NCI-H187 (cell line): ENCODE measurements at places on chromosomes 16 and 17.

- DNase-seq, result no peak
Observed at GRCh38 chr17:81477173-81477572, 35.4 kb downstream of the ACTG1 start.

- peak; percentile 67 for DNase-seq
Observed at GRCh38 chr17:37488607-37489196, 989 bp upstream of the DUSP14 start.

GRCh38 chr16:67919622-67920221, 11.9 kb downstream of the CTRL start:
- DNase-seq, result peak; percentile 8

DNA sequence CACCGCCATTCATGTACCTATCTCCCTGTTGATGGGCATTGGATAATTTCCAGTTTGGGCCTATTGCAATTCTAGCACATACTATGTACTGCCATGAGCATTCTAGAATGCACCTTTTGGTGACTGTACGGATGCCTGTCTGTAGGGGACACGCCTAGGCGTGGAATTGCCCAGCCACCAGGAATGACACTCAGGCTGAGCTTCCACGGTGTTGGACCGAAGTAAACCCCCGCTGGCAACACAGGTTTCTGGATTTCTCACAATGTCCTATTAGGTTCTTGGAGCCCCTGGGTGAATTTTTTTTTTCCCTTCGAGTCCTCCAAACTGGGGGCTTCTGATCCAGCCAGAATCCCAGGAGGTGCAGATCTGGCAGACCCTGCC, 146.6 kb downstream of the IRF8 start:
- no peak for DNase-seq

DNA sequence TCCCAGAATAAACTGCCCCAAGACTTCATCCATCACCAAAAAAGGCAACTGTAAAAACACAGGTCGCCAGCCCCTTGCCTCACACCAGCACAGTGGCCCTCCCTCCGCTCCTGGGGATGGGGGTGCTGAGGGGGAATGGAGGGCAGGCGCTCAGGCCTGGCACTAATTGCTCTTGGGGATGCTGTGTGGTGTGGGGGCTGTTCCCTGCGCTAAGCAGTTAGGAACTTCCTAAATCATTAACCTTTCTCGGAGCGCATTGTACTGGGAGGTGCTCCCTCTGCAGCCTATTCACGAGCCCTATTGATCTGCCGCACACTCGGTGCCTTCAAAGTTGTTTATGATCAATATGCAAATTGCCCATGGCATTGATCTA, 199.9 kb downstream of the ZFHX3 start:
- DNase-seq, result no peak

GRCh38 chr16:59088431-59088830, 354.3 kb upstream of the GOT2 start:
- DNase-seq, result no peak

DNA sequence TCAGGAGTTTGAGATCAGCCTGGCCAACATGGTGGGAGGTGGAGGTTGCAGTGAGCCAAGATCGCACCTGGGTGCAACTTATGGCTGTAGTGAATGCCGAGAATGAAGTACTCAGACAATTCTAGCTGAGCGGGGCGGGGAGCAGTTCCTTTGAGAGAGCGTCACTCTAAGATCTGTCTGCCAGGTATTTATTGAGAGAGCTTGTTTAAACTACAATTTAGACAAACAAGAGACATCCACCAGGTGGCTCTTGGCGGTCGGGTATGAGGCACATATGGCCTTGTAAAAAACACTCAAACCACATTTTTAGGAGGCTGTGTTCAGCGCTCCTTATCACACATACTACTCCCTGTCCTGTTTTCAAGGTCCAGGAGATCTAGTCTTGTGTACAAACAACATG, 40.6 kb upstream of the CDH1 start:
- no peak for DNase-seq

- peak; percentile 38 for DNase-seq
Observed at GRCh38 chr16:68275611-68276191, 11.4 kb downstream of the SLC7A6 start.

- no peak for DNase-seq
Observed at GRCh38 chr16:47377154-47377553, 83.7 kb downstream of the ITFG1 start.

- DNase-seq, result no peak
Observed at GRCh38 chr16:75565640-75566039, 539 bp upstream of the GABARAPL2 start.

GRCh38 chr16:14275934-14276333, 204.8 kb downstream of the MRTFB start:
- DNase-seq, result no peak

- no peak for DNase-seq
Observed at GRCh38 chr17:32461853-32462617, 17.7 kb downstream of the PSMD11 start.

- DNase-seq, result no peak
Observed at GRCh38 chr17:66750781-66751543, 84.0 kb upstream of the CACNG5 start.

DNA sequence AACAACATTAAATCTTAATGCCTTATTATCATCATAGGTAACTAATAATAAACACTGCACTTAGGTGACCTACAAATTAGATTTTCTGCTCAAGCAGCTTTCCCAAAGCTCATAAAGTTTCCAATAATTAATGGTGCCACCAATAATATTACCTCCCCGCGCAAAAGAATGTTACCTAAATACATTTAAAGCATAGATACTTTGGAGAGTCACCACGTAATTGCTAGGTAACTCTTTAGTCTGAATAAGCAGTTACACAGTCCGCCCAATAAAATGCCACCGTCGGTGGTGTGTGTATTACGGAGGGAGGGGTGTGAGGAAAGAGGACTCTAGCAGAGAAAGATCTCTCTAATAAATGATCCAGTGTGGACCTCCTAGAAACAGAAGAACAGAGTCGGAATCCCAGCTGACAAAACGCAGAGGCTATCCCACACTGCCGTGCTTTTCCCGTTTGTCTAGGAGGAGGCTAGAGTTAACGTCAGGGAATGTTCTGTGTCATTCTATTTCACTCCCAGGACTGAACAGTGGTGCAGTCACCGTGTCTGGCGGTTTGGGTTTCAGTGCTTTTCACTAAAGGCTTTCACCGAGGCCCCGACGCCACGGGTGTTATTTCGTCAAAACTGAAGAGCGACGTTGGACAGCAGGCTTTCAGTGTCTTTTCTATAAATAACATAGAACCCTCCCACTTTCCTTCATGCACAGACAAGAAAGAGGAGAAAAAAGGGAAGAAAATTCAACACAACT, 630 bp downstream of the RNFT1 start:
- peak; percentile 67 for DNase-seq

- no peak for DNase-seq
Observed at GRCh38 chr17:45660474-45660873, 123.6 kb upstream of the CRHR1 start.

GRCh38 chr16:25896411-25896810, 204.7 kb downstream of the HS3ST4 start:
- no peak for DNase-seq

GRCh38 chr16:88789594-88789993, 4.6 kb upstream of the PIEZO1 start:
- no peak for DNase-seq

GRCh38 chr16:4323845-4324488, 8.1 kb downstream of the GLIS2 start:
- DNase-seq, result no peak

DNA sequence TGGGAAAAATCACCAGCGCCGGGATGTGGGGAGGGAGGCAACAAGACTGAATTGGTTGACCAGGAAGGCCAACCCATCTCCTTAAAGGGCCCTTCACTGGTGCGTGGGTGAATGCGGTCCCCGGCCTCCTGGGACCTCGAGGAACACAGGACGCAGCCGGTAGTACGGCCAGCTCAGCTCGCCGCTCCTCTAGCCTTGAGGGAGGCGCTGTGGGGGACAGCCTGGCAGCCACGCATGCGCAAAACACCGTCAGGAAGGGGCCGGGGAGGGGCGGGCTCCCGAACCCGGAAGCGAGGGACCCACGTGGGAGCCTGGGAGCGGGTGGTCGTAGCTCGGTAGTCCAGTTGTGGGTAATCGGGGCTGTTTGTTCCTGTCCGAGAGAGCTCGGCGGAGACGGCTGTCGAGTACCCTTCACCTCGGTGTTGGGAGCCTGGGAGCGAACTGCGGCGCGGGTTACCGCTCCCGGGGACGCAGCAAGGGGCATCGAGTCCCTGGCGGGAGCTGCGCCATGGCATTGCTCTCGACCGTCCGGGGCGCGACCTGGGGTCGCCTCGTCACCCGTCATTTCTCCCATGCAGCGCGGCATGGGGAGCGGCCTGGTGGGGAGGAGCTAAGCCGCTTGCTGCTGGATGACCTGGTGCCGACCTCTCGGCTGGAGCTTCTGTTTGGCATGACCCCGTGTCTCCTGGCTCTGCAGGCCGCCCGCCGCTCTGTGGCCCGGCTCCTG, at the start of gene MRM1:
Gene MRM1 (plus strand): TSS at position 281 of the 727 bp plus-strand sequence. CDS start 228 bp downstream, at position 509.
- peak; percentile 81 for DNase-seq

DNA sequence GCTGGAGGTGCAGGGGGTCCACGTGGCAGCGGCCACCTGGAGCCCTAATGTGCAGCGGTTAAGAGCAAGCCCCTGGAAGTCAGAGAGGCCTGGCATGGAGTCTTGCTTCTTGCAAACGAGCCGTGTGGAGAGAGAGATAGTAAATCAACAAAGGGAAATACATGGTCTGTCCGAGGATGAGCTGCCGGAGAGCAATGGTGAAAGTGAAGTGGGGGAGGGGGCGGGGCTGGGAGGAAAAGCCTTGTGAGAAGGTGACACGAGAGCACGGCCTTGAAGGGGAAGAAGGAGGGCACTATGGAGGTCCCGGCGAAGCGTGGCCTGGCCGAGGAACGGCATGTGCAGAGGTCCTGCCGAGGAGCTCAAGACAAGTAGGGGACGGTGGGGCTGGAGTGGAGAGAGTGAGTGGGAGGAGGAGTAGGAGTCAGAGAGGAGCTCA, 6.0 kb upstream of the SERPINF1 start:
- DNase-seq, result no peak

GRCh38 chr17:63946440-63947363, 14.6 kb upstream of the CD79B start:
- DNase-seq, result no peak

GRCh38 chr17:8162233-8162996, at the start of gene VAMP2:
VAMP2 (minus strand) TSS chr17:8162948; CDS start chr17:8162879, 69 bp downstream.
- DNase-seq, result peak; percentile 50
